Effector memory CD8-positive, alpha-beta T cell (primary cell): ENCODE measurements at places on chromosomes 2 and 18.

DNA sequence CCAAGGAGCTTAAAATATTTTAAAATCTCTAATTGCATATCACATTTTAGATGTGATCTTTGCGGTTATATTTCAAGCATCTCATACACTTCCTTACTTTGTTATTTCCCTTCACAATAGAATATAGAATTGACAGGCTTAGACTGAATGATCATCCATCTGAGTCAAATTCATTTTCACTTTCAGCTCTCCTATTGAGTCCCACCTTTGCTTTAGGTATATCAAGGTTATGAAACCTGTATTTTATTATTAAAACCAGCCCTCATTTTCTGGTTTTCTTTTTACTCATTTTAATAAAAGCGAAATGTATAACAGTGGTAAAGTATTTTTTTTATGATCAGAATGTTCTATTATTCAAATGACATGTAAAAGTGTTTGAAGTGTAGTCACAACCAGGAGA, 162.9 kb upstream of the KYNU start:
- no peak for DNase-seq
- no peaks in the 10 kb centered on the region for H3K27me3 ChIP-seq
- H3K4me3 ChIP-seq: no peak overlapping the region
- no peaks in the 10 kb centered on the region for H3K4me1 ChIP-seq
- no peaks in the 10 kb centered on the region for H3K36me3 ChIP-seq

- H3K27me3 ChIP-seq: peaks cover 32% of the 10 kb centered on the region
- no peak overlapping the region for H3K27ac ChIP-seq
- DNase-seq: no peak
- H3K36me3 ChIP-seq: no peaks in the 10 kb centered on the region
- no peak overlapping the region for H3K4me3 ChIP-seq
Measured at GRCh38 chr2:215615803-215616174, 179.9 kb upstream of the FN1 start.

DNA sequence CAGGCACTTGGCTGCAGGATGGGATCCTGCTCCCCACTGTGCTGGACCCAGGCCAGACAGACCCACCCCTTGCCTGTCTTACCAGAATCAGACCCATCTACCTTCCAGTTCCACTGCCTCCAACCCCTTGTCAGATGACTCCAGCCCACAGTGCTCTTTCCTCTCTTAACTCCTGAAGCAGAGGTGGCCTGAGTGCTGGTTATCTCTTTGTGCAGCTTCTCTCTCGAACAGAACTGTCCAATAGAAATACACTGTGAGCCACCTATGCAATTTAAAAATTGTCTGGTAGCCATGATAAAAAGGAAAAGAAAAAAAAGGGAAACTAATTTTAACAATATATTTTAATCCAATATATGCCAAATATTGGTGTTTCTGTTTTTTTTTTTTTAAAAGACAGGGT, 160.2 kb upstream of the SMAD2 start:
- no peaks in the 10 kb centered on the region for H3K36me3 ChIP-seq
- DNase-seq: no peak
- no peak overlapping the region for H3K27ac ChIP-seq
- no peak overlapping the region for H3K4me3 ChIP-seq
- peaks cover 26% of the 10 kb centered on the region for H3K27me3 ChIP-seq

GRCh38 chr2:196980473-196980872, 54.0 kb upstream of the PGAP1 start:
- H3K4me1 ChIP-seq: no peaks in the 10 kb centered on the region
- no peak overlapping the region for H3K27ac ChIP-seq
- H3K27me3 ChIP-seq: no peaks in the 10 kb centered on the region
- DNase-seq: no peak

DNA sequence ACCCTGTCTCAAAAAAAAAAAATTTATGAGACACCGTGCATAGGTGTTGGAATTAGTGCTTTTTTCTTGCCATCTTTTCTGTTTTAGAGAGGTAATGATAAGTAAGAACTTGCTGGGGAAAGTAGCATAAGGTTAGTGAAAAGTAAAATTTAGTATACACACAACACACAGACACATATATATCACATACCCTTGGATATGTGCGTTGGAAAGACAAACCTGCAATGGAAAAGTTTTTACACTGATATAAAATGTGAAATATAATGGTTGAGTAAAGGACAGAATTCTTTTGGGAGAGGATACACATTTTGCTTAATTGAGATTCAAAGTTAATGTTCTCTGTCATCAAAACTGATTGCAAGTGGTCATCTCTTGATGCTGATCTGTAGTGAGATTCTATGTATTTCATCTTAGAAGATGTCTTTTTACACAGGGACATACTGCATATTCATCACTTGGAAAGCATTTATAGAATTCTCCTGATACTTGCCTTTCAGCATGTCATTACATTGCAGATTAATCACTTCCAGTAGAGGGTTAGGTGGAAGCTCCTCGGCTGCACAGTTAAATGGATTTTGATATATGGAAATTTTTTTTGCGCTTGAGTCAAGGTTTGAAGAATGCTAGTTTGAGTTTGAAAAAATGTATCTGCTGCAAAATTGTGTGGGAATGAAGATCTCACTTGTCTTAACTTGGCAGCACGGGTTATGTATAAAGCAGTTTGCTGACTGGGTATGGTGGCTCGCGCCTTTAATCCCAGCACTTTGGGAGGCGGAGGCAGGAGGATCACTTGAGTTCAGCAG, 13.5 kb downstream of the PPP1CB start:
- H3K4me3 ChIP-seq: peak overlapping the region; percentile 50
- no peak for DNase-seq
- H3K4me1 ChIP-seq: peaks cover 74% of the 10 kb centered on the region

DNA sequence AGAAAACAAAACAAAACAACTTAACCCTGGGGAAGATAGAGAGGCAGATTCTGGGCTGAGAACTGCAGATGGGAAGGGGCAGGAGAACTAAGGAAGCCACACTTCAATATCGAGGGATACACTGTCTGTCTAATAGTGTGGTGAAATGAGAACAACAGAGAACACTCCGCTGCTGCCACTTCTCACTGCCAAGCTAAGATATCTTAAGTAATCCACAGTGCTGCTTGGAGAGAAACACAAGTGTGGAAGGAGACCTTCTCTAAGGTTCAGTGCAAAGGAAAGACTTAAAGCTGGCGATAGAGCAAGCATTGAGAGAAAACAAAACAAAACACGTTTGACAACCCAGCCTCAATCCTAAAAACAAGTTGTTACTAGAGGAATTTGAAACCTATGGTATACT, 37.4 kb downstream of the DLGAP1 start:
- no peak overlapping the region for H3K27ac ChIP-seq
- no peaks in the 10 kb centered on the region for H3K4me1 ChIP-seq
- no peaks in the 10 kb centered on the region for H3K27me3 ChIP-seq
- no peak overlapping the region for H3K4me3 ChIP-seq

GRCh38 chr2:134119713-134120405, 134.0 kb upstream of the MGAT5 start:
- H3K4me1 ChIP-seq: peaks cover 40% of the 10 kb centered on the region
- H3K27ac ChIP-seq: peak overlapping the region; percentile 93
- peak overlapping the region; percentile 85 for H3K4me3 ChIP-seq
- no peaks in the 10 kb centered on the region for H3K27me3 ChIP-seq

DNA sequence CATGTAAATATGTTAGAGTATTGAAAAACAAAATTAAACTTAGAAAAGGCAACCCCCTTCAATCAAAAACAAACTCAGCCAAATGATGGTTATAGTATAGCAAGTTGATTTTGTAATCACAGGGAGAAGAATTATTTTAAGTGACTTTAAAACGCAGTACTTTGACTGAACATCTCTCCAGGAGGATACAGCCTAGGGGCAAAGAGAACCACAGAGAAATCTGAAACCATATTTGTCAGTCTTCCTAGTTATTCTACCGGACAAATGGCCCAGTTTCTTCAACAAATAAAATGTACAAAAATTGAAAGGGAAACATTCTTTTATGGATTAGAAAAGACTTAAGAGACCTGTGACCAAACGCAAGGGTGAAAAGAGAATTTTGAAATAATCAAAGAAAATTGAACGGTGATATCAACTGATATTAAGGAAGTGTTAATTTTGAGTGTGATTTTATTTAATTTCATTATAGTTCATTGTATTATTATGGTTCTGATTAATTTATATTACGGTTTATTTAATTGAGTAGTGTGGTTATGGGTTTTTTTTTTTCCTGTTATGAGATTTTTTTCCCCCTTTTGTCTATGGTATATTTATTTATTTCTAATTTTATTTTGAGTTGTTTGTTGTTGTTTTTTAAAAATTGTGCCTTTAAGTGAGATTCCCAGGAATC, 75.3 kb downstream of the HNRNPLL start:
- peaks cover 3% of the 10 kb centered on the region for H3K36me3 ChIP-seq
- DNase-seq: no peak
- H3K4me3 ChIP-seq: no peak overlapping the region
- peak overlapping the region; percentile 25 for H3K27ac ChIP-seq
- H3K4me1 ChIP-seq: peaks cover 5% of the 10 kb centered on the region

DNA sequence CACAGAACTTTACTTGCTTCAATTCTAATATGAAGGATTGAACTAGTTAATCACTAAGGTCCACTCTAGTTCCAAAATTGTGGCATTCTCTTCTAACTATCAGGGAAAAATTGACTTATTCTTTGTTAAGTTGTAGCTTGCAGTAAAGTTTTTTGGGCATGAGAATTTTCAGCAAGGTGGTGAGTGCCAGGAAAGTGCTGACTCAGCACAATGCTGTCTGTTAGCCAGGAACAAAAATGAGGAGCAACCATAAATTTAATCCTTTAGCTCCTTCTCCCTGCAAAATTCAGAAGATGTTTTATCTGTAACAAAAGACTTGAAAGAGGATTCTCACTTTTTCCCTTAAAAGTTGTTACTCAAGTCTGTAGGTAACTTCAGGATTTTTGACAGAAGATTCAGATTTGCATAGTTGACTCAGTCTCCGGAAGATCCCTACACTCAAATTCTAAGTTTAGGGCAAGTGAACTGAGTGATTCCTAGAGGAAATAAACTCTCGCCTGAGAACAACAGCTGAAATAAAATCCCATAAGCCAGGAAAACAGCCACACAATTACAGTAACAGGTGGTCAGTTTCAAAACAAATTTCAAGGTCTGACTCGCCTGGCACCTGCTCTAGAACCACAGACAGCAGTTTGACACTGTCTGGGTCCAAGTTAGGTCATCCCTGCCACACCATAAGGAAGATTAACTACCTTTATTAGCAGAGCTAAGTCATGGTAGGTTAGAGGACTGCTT, 20.2 kb upstream of the DARS1 start:
- H3K27ac ChIP-seq: no peak overlapping the region
- no peaks in the 10 kb centered on the region for H3K27me3 ChIP-seq
- H3K4me1 ChIP-seq: peaks cover 27% of the 10 kb centered on the region
- H3K4me3 ChIP-seq: no peak overlapping the region
- peaks cover 13% of the 10 kb centered on the region for H3K36me3 ChIP-seq

- H3K4me1 ChIP-seq: no peaks in the 10 kb centered on the region
- no peak for DNase-seq
- no peaks in the 10 kb centered on the region for H3K36me3 ChIP-seq
- no peak overlapping the region for H3K4me3 ChIP-seq
- no peak overlapping the region for H3K27ac ChIP-seq
Measured at GRCh38 chr2:226295123-226295522, 504.5 kb downstream of the IRS1 start.

DNA sequence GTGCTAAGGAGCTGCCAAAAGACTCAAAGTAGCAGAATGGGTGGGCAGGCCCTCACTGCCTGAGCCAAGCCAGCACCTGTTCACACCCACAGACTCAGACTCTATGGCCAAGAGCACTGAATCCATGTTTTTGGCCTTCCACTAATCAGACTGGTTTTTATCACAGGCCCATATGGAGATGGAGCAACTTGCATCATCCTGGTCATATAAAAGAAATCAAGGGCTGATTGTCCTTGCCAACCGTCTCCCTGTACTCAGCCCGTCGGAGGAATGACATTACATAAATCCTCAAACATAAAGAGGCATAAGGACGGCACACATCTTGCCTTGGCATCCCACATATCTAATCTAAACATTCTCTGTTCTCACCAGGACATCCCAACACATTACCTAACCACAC, 66.7 kb downstream of the MARCHF4 start:
- no peak overlapping the region for H3K4me3 ChIP-seq
- H3K4me1 ChIP-seq: no peaks in the 10 kb centered on the region
- DNase-seq: no peak
- peaks cover 18% of the 10 kb centered on the region for H3K27me3 ChIP-seq

GRCh38 chr18:11322716-11323115, 173.3 kb upstream of the PIEZO2 start:
- no peak overlapping the region for H3K27ac ChIP-seq
- DNase-seq: no peak
- H3K36me3 ChIP-seq: no peaks in the 10 kb centered on the region
- H3K4me3 ChIP-seq: no peak overlapping the region
- no peaks in the 10 kb centered on the region for H3K27me3 ChIP-seq

GRCh38 chr18:3368193-3368592, 81.8 kb upstream of the TGIF1 start:
- H3K27ac ChIP-seq: no peak overlapping the region
- DNase-seq: no peak
- H3K4me1 ChIP-seq: no peaks in the 10 kb centered on the region
- H3K36me3 ChIP-seq: no peaks in the 10 kb centered on the region
- H3K27me3 ChIP-seq: peaks cover 10% of the 10 kb centered on the region

- no peak overlapping the region for H3K4me3 ChIP-seq
- no peaks in the 10 kb centered on the region for H3K36me3 ChIP-seq
- H3K4me1 ChIP-seq: no peaks in the 10 kb centered on the region
- no peaks in the 10 kb centered on the region for H3K27me3 ChIP-seq
- H3K27ac ChIP-seq: no peak overlapping the region
Measured at GRCh38 chr2:214261683-214262082, 149.2 kb upstream of the VWC2L start.

GRCh38 chr2:61771904-61772845, 81.7 kb downstream of the FAM161A start:
- no peaks in the 10 kb centered on the region for H3K4me1 ChIP-seq
- no peak overlapping the region for H3K27ac ChIP-seq
- no peak overlapping the region for H3K4me3 ChIP-seq
- H3K27me3 ChIP-seq: peaks cover 25% of the 10 kb centered on the region

DNA sequence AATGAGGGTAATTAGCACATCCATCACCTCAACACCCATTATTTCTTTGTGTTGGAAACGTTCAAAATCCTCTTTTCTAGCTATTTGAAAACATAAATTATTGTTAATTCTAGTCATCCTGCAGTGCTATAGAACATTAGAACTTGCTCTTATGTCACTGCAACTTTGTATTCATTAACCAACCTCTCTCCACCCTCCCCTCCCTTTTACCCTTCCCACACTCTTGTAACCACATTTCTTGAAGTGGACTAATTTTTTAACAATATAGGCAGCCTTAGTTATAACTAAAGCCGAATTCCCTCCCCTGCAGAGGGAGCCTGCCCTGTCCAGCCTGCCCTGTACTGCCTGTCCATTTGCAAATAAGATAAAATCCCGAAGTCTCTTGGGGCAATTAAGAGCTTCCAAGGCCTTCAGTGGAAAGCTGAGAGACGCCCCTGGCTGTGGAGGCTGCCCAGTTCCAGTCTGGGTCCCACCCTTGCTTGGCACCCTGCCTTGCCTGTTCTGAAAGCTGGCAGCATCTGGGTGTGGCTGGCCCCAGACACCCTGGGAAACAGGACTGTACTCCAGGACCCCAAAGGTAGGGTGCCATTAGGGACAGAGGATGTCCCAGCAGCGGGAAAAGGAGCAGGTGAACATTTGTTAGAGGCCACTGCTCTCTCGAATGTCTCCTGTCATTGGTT, 65.1 kb downstream of the MEX3C start:
- no peaks in the 10 kb centered on the region for H3K27me3 ChIP-seq
- H3K36me3 ChIP-seq: no peaks in the 10 kb centered on the region
- H3K27ac ChIP-seq: no peak overlapping the region
- DNase-seq: no peak

GRCh38 chr18:13487237-13487636, 239.1 kb downstream of the FAM210A start:
- H3K36me3 ChIP-seq: peaks cover 7% of the 10 kb centered on the region
- DNase-seq: no peak
- peak overlapping the region; percentile 75 for H3K27ac ChIP-seq
- H3K4me3 ChIP-seq: no peak overlapping the region
- H3K27me3 ChIP-seq: no peaks in the 10 kb centered on the region
